ENCODE measurements at places on chromosomes 1 and 21.
A peak's percentile ranks its signal among the peaks of the same experiment; 100 is the strongest.

GRCh38 chr1:145999321-146000024 lies 3.1 kb upstream of the TXNIP start:
- no peak for DNase-seq

GRCh38 chr1:110163591-110163990 lies 13.3 kb downstream of the SLC6A17 start:
- DNase-seq, result no peak

- DNase-seq, result peak; percentile 86
Measured at GRCh38 chr1:84245563-84245962, 55.9 kb upstream of the SAMD13 start.

DNA sequence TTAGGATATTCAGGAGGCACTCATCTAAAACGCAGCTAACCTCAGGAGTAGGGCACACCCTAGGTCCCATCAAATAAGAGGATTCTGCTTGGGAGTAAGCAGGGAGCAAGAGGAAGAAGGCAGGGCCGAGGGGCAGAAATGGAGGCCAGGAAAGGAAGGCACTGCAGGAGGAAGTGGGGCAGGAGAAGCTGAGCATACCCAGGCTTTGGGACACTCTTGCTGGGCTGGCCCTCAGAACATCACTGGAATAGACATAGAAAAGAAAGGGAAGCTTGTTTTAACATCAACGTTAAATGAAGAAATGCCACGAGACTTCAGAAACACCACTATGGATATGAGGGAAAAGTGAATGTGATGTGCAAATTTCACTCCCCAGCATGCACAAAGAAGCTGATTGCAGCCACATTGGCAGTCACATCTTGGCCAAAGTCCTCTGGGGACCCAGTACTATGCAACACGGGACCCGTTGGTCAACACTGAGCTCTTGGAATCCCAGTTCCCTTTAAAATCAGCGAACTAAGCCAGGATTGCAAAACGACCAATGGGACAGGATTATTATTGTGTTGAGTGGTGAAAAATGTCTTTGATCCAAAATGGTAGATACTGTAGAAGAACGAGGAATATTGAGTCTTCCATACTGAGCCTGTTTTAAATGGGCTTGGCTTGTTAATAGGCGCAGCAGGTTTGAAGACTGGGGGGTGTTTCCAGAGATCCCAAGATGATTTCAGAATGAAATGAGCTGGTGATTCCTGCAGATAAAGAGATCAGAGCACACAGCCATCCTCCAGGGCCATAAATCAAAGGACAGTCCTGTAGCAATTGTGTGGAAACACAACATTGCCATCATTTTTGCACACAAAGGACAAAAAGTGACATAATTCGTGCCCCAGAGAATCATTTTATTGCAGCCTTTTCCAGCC lies 152.4 kb downstream of the TOMM20 start:
- no peak for DNase-seq

DNA sequence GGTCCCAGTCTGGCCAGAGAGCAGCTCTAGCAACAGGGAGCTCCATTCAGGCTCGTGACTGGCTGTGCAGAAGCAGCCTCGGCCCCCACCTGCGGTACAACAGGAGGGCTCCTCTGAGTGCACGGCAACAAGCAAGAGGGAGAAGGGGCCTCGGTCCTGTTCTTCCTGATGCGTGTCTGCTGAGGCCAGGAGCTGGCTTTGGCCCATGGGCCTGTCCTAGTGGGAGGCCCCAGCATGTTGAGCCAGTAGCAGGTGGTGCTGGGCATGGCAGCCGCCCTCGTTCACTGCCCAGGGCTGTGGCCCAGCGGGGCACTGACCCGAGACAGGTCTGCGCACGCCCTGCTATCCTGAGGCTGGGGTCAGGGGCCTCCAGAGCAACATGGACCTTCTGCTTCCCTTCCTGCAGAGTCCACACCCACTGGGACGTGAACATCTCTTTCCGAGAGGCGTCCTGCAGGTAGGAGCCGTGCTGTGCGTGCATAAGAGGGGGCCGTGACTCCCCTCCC lies 7.0 kb downstream of the SAMD11 start:
- no peak for DNase-seq

DNA sequence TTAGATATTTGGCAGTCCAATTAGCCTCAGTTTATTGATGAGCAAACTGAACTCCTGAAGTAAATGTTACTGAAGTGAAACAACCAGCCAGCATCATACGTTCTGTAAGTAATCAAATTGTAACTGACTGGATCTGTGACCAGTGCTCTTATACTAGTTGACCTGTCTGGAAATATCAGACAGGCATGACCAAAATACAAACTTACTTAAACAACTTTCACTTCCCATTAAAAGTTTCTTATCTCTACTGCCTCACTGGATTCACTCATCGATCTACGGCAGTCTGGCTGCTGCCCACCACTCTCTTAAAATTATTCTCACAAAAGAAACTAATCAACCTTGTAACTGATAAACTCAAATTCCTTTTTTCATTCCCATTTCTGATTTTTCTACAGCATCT lies 56.4 kb downstream of the WDR3 start:
- DNase-seq, result no peak

- no peak for DNase-seq
Measured at GRCh38 chr1:88036345-88037014, 647.6 kb upstream of the PKN2 start.

DNA sequence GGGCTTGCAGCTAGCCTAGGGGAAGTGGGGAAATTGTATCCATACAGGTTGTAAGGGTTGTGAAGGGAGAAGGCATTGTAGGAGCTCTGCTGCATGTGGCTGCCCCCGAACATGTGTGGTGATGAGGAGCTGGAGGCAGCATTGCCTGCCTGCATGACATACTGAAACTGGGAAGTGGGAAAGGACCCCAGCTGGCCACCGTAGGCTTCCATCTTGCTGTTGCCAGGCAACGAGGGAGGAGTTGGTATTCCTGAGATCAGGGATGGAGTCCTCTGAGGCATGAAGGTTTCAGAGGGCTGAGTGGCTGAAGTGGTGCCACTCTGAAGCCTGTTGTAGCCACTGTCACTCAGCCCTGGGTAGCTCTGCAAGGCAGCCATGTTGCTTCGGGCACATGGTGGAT lies 103.2 kb downstream of the TBX15 start:
- DNase-seq, result no peak

- no peak for DNase-seq
Measured at GRCh38 chr1:6178751-6179563, 1.2 kb downstream of the CHD5 start.

DNA sequence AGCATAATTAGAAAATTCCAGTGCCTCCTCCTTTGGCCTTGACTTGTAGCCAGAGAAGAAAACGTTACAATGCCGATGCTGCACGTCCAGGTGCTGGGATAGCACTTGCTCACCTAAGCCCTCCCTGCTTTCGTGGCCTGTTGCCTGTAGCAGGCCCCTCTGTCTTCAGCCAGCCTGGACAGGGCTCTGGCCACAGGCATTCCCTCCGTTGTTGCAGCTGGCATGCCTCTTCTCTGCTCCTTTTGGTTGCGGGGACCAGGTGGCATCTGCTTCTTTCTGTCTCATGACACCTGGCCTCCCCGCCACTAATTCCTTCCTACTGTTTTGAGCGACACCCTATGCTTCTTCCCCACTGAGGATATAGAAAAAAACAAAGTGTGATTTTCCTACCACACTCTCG lies 54.6 kb upstream of the MORC3 start:
- DNase-seq, result no peak

- no peak for DNase-seq
Measured at GRCh38 chr1:8477166-8477982, 159.5 kb downstream of the SLC45A1 start.

DNA sequence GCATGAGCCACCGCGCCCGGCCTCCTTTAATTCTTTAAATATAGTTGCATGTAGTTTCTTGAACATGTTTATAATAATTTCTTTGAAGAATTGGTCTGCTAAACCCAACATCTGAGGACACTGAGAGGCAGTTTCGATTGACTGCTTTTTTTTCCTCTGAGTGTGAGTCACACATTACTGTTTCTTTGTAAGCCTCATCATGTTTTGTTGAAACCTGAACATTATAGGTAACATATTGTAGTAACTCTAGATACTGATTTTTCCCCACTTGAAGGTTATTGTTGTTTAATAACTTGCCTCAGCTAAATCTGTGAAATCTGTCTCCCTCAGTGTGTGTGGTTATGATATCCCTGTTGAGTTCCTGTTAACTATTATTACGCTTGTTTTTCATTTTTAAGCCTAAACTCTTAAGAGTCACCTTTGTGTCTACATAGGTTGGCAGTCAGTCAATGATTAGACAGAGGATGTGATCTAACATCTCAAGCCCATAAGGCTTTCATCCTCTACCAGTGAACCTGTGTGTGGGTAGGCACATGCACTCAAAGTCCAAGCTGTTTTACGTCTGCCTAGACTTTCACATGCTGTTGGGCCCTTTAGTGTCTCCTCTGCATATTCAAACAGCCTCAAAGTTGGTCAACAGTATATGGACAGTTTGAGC lies 155.5 kb downstream of the KCNH1 start:
- no peak for DNase-seq

- DNase-seq, result no peak
Measured at GRCh38 chr1:58934706-58935105, 150.9 kb upstream of the JUN start.

DNA sequence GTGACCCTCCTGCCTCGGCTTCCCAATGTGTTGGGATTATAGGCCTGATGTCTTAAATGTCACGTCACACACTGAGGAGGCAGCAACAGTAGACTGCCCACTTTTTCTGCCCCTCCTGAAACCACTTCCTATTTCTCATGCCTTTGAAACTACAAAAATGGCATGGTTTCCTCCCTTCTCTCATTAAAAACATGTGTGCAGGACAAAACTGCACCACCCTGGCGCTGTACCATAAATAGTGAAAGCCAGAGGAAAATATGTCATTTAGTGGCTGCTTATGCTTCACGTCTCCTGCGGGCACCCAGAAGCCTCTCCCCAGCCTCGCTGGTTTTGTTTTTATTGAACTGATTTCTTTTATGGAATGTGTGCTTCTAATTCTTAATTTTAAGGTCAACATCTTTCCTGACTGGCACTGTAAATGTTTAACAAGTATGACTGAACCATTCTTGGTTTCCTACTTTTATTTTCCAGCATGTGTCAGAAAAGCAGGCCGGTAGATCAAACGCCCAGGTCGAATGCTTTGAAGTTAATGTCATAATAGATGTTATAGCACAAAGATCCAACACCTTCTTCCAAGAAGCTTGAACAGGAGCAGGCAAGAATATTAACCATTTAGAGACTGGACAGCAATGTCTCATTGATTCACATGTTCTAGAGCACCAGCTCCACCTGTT lies 59.6 kb upstream of the C1orf87 start:
- peak; percentile 25 for DNase-seq

DNA sequence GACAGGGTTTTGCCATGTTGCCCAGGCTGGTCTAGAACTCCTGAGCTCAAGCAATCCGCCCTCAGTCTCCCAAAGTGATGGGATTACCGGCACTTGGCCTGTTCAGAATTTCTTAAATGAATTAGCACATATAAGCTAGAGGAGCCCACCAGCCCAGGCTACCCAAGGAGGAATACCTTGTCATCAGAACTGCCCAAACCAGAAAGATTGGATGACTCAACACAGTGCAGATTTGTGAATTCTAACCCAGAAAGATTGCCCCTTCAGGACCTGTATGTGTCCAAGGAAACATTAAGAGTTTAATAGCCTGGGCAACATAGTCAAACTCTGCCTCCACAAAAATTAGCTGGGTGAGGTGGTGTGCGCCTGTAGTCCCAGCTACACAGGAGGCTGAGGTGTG lies 14.0 kb upstream of the LIN9 start:
- no peak for DNase-seq

- DNase-seq, result no peak
Measured at GRCh38 chr1:115890580-115890979, 49.7 kb upstream of the NHLH2 start.

DNA sequence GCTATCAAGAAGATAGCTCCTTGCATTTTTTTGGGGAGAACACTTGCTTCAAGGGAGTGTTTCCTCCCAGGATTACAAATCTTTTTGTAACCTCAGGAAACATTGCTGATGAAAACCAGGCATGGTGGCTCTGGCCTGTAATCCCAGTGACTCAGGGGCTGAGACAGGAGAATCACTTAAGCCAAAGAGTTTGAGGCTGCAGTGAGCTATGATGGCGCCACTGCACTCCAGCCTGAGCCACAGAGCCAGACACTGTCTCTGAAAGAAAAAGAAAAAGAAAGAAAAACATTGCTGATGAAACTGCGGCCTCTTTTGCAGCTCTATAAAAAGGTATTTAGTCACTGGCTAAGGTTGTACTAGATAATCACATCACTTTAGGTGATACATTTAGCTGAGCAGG lies 7.3 kb downstream of the RNU1-2 start:
- DNase-seq, result no peak

- peak; percentile 67 for DNase-seq
Measured at GRCh38 chr1:116408803-116409720, 36.0 kb downstream of the ATP1A1 start.

- DNase-seq, result peak; percentile 48
Measured at GRCh38 chr21:35046880-35047229, 2.2 kb downstream of the RUNX1 start.

DNA sequence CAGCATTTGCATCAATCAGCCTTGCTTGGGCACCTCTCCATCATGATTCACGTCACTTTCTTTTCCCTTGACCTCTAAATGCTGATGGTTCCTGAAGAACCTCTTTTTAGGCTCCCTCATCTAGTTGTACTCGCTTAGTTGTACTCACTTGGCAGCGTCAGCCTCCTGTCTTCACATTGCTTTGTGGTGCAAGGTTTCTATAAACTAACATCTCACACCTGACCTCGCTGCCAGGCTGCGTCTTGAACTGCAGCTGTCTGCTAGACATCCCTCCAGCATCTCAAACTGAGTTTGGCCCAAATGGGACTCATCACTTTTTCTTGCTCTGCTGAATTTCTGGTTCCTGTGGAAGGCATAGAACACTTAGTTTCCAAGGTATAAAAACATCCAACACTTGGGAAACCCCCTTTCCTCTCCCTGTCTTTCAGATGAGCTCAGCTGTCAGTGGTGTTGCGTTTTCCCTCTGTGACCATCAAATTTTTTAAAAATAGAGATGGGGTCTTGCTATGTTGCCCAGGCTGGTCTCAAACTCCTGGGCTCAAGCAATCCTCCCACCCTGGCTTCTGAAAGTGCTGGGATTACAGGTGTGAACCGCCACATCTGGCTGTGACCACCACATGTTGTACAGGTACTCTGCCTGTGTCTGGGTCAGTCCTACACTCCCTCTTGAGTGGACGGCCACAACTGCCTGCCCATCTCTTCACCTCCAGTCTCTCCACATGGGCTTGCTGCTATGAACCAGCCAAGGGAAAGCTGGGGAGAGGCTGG lies 66.9 kb downstream of the SYT6 start:
- no peak for DNase-seq

DNA sequence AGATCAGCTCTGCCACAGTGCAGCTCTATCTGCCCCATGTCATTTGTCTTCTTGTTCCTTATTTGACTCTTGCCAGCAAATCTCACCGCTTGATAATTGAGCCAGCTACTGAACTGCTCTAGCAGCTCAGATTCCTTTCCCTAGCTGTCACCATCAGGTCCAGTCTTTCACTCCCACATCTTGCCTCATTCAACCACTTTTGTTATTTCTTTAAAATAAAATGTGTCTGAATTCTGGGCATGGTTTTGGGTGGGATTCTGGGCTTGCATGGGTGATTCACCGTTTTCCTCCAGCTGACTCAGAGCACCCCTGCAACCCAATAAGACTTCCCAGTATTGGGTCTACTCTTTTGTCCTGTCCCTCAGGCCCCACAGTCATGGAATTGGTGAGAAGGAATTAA lies 215.7 kb downstream of the DSCAM start:
- DNase-seq, result no peak

- DNase-seq, result no peak
Measured at GRCh38 chr1:26175346-26175745, 1.9 kb upstream of the CNKSR1 start.
